ENCODE measurements at places on chromosomes 3 and 15. TPM values are rescaled to one million over a fixed set of nuclear protein-coding genes. Genes with fewer than 3 reads are reported as not detected.

DNA sequence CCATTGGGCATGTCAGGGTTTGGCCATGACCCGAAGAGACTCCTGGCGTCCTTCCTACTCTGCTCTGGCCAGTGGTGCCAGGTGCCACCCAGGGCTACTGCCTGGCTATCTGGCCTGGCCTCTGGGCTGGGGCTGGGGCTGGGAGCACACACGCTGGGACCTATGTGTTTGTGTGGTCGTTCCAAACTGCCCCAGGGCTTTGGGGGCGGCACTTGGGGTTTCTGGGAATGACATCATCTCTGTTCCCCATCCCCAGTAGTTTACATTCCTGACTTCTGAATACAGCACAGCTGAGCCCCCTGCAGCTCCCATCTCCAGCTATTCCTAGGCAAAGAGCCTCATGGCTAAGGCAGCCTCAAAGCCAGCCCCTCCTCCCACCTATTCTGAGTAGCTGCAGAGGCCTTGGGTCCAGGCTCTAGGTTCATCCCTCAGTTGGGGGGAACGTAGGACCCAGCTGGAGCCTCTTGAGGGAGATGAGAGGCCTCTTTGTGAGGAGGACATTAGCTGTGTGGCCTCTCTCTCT, 24.3 kb downstream of the PLEKHO2 start:
- no peak for DNase-seq

DNA sequence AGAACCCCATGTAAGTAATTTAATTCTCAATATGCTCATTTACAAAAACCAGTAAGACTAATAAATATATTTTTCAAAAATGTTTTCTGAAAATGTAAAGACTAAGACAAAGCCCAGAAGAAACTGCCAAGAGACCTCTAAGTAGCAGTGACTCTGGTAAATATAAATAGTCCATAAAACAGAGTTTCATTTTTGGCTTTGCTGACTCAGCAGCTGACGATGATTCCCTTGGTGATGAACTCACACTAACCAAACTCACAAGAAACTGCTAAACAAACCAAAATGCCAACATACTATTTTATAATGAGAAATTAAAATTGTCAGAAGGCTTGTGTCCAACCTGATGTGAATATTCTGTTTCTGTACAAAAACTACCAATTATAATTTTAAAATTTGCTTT, 31.5 kb upstream of the IMPG2 start:
- no peak for DNase-seq

DNA sequence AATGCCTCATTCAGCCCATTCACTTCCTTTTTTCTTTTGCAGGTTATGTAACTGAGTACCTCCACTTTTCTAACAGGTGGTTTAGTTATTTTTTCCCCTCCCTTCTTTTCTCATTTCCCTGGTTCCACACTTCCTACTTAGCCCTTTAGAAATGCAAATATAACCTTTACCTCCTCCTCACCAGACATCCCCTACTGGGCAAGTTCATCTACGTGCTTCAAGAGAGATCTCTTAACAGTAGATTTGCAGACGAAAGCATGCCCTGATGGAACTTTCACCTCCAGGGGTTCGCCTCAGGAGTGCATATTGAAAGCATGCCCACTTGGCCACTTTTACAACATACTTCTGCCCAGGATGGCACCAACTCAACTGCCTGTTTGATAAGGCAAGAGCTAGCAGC, 314.1 kb upstream of the LRRC3B start:
- no peak for DNase-seq

- DNase-seq = no peak
Observed at GRCh38 chr3:137542049-137542448, 222.1 kb upstream of the SOX14 start.

DNA sequence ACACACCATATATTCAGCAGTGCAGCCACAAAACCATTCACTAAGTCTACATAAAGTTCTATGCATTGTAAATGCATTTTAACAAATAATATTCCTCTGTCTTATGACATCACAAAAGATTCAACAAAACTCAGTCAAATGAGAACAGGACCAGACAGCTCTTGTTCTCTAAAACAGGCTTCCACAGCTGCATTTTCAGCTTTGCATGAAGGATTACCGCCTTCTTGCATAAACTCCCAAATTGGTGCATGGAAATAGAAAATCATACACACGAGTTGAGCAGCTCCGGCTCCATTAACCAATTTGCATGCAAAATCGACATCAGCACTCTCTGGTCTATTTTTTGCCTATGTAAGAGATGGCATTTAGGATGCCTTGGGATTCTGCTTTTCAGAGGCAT, 66.4 kb downstream of the RFTN1 start:
- DNase-seq = no peak

- no peak for DNase-seq
Observed at GRCh38 chr15:71353171-71353570, 237.9 kb downstream of the THSD4 start.

The KCNMB3 gene
- 0.47 TPM for total RNA-seq

The PARL gene
- total RNA-seq = 93.7 TPM

Measured in activated T-helper 1 cell treated with anti-CD3 and anti-CD28 coated beads, Interleukin-12 subunit alpha, Interleukin-12 subunit beta, Interleukin-2, Interleukin-4 antibody, amounts not matched to agents 30 ng/mL and 10 ng/mL and 1 ng/mL, durations not matched to agents 14 hours and 24 hours and 36 hours (primary cell).